Germinal center (tissue), 1 donor: ENCODE measurements at places on chromosomes 2 and 18.

DNA sequence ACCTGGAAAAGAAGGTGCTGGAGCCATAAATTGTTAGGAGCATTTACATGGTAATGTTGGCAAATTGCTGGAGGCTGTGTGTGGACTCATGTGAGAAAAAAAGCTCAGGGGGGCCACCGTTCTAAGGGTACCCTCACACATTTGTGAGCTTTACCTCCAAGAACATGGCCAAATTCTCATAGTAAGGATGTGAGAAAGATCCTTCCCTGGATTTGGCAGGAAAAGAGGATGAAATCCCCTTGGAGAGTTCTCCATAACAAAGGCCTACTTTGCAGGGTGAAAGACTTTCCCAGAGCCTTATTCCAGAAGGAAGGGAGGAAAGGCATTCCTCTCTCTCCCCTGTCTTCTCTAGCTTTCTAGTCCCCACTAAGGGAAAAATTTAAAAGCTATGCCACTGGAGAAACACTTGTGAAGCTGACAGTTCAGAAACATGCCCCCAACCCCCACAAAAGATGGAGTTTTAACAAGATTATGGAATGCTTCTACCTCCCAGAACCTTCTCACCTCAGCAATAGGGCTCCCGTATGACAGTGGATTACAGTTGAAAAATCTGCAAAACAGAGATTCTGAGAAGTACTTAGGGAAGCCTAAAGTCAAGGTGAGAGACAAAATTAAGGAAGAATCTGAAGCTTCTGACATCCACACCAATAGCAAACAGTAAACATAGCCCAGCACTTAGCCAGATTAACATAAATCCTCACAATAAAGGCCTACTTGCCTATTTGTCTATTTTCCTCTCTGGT, 20.2 kb upstream of the ERMN start:
- no peak for DNase-seq

- peak; percentile 61 for DNase-seq
These were observed 31.4 kb upstream of the ZNG1B start for GRCh38 chr2:113406114-113406513.

- DNase-seq = no peak
These were observed 18.7 kb upstream of the ASPRV1 start for GRCh38 chr2:69979902-69980807.

DNA sequence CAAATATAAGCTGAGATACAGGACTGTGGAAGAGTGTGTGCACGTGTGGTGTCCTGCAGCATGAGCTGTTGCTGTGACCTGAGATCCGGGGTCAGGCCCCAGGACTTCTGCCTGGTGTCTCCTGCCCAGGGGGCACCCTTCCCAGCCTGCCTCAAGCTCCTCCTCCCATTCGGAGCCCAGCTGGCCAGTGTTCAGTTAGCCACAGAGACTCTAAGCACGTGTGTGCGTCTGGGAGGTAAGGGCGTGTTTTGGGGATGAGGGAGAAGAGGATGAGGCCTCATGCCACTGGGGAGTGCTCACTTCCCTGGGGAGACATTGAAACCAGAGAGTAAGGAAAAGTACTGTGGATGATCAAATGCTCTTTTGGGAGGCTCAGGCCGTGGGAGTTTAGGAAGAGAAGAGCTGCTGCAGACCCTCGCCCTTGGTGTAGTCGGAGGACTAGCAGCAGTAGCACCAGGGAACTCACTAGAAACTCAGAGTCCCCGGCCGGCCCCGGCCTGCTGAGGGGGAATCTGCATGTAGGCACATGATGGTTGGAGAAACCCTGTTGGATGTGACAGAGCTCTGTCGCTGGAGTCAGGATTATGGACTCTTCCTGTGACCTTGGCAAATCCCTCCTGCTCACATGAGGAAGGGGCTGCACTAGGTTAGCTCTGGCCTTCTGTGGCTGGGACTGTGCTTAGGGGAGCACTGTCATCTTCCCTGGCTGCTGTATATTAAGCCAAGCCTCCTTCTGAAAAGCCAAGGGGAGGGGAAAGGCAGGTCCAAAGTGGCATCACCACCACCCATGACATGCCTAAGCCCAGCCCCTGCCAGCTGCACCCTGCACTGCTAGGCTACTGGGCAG, 231.1 kb downstream of the DYSF start:
- no peak for DNase-seq

- DNase-seq = no peak
These were observed 61.5 kb downstream of the EFR3B start for GRCh38 chr2:25103287-25103871.

- no peak for DNase-seq
These were observed 119.7 kb upstream of the NFATC1 start for GRCh38 chr18:79275992-79276391.

DNA sequence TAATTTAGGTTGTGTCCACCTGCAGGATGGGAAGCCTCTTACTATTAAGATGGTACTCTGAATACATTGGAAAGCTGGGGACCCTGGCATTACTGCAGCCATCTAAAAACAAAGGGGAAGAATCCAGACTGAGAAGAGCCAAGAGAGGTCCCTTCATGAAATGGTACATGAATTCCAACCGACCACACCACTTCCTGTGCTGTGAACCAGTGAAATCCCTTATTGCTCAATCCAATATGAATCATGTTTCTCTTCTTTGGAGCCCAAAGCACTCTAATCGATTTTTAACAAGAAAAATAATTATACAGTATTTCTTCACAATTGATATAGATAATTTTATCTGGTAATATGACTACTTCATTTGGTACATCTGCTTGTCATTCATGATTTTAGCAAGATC, 479.7 kb upstream of the RAB6C start:
- no peak for DNase-seq

DNA sequence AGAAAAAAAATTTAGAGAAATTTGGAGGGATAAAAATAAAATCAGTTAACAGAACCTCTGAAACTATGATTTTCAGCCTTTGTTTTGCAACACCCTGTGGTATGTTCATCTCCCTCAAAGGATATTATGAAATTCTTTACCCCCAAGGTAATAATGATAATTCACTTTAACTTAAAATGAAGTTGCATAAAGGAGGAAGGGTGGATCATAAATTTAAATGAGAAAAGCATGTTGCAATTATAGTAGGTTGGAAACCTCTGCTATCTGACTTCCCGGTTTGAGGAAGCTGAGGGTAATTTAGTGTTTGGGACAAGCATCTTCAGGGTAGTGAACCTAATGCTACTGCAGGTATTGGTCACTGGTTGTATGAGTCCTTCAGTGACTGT, 102.9 kb downstream of the BABAM2 start:
- DNase-seq = no peak

GRCh38 chr2:230330725-230331124, 3.7 kb downstream of the SP140L start:
- DNase-seq = no peak

GRCh38 chr2:86158286-86158685, 37.0 kb downstream of the IMMT start:
- DNase-seq = no peak

GRCh38 chr2:96245609-96246390, 20.0 kb downstream of the TMEM127 start:
- no peak for DNase-seq

GRCh38 chr2:20052861-20053281, 1.4 kb upstream of the LAPTM4A start:
- DNase-seq = no peak

GRCh38 chr2:24513281-24514071, 22.4 kb downstream of the NCOA1 start:
- no peak for DNase-seq

GRCh38 chr2:43095533-43096295, 130.7 kb downstream of the ZFP36L2 start:
- DNase-seq = no peak

- peak; percentile 55 for DNase-seq
These were observed 1.3 kb downstream of the BCL2 start for GRCh38 chr18:63317982-63318888.

DNA sequence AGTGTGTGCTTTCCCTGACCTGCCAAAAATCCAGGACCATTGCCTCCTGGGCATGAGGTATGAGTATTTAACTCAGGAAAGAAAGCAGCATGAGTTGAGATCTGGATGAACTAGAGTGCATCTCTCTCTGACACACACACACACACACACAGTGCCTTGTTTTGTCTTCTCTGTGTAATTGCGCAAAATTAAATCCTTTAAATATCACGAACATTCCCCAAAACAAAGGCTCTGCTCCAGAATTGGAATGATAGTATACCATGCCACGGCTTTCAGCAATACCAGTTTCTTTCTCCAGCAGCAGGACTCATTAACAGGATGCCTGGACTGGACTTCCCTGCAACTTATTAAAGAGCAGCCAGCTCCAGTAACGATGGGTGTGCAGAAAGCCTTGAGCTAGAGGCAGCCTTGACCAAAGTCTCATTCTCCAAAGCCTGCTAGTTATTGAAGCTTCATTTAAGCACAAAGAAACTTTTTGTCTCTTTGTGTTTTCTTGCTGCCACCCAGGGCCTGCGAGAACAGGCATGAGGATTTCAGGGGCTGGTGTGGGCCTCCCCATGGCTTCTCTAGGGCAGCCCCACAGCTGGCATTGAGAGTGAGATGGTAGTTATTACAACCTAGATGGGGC, 101.7 kb downstream of the NRP2 start:
- no peak for DNase-seq

- DNase-seq = no peak
These were observed 376.0 kb upstream of the KLHL29 start for GRCh38 chr2:23008951-23009350.

DNA sequence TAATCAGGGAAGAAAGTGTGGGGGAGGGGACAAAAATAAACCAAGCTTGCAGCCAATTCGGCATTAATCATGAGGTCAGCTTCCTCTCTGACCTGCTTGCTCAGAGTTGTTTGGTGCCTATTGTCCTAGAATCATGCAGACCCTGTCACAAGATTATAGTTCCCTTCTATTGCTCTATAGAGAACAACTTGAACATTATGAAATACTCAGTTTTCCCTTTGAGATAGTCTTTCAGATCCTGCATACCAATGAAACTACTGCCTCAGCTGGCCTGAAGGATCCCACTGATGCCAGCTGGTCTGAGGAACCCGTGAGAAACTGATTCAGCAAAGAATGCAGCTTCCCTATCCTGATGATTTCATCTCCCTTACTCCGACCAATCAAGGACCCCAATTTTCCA, 955 bp upstream of the BBS5 start:
- DNase-seq = no peak

- DNase-seq = no peak
These were observed 20.5 kb upstream of the IL1RL2 start for GRCh38 chr2:102166189-102166845.

DNA sequence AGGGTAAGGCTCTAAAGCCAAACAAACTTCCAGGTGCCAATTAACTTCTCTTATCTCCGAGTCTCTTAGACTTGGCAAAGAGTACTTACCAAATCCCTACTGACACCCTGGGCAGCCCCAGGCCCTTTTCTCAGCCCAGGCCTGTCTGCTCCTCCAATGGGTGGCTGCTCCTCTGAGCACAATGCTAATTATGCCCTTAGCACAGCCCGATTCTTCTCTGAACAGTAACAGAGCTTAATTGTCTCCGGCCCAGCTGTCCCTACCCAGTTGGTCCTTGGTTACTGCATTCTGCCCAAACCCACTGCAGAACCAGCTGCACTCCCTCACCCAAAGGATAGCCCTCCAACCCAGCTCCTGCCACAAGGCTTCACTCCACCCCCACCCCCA, 110.3 kb downstream of the SMAD7 start:
- DNase-seq = no peak

DNA sequence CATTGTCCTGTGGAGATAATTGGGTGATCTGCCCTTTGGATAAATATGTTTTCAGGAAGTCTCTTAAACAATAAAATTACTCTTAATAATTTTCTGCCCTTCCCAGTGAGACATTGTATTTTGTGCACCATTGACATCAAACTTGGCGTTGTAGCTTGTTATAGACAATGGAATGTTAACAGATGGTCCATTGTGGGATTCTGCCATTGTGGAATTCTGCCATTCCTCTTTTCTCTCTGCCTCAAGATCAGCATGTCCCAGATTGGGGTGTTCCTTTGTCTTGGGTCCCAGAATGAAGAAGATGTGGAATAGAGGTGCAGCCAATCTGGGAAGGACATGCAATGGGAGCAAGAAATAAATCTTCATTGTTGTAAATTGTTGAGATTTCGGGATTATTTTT, 15.1 kb upstream of the LDAH start:
- DNase-seq = no peak

- no peak for DNase-seq
These were observed 108.3 kb downstream of the HNRNPLL start for GRCh38 chr2:38494394-38494793.

GRCh38 chr2:132824716-132825115, 154.7 kb upstream of the LYPD1 start:
- no peak for DNase-seq
